ENCODE measurements at places on chromosomes 11 and 22.
A peak's percentile ranks its signal among the peaks of the same experiment; 100 is the strongest.

GRCh38 chr22:30909306-30909705 is 59.3 kb downstream of the MORC2 start:
- no peak for DNase-seq

DNA sequence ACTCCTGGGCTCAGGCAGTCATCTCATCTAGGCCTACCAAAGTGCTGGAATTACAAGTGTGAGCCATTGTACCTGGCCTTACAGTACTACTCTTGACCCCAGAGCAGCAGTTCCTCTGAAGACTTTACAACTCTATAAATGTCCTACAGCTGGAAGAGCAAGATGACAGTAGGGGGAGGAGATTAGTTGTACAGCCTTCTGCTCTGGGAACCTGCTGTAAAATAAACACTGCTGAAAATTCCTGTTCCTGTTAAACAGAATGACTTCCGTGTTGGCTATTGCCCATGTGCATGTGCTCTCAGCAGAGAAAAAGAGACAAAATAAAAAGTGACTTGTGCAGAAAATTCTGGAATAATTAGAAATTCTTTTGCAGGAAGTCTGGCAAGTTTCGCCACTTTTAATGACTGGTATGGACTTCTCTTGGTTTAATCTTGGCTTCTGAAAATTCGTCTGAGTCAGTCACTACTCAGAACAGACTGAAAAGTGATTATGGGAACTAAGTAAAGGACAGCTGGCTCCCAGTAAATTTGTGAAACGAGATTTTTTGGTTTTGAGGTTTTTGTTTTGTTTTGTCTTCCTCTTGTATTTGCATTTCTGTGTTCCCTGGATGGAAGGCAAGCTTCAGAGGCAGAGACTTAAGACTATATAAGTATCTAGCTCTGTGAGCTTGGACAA is 955.7 kb downstream of the DLG2 start:
- DNase-seq: no peak

- DNase-seq: no peak
Measured at GRCh38 chr11:100920593-100920992, 209.0 kb downstream of the PGR start.

DNA sequence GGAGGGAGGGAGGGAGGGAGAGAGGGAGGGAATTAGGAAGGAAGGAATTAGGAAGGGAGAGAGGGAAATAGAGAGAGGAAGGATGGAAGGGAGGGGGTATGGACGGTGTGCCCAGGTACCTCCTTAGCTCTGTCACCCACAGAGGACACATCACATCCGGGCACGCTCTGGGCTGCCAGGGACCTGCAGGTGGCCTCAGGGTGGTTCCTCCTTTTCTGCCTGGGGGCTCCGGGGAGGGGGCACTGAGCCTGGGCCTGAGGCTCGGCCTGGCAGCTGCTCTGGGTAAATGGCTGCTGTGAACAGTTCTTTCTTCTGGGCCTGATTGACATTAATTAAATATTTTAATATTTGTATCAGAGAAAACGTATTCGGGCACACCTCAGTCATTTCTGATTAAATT is 733.5 kb downstream of the BRD1 start:
- no peak for DNase-seq

DNA sequence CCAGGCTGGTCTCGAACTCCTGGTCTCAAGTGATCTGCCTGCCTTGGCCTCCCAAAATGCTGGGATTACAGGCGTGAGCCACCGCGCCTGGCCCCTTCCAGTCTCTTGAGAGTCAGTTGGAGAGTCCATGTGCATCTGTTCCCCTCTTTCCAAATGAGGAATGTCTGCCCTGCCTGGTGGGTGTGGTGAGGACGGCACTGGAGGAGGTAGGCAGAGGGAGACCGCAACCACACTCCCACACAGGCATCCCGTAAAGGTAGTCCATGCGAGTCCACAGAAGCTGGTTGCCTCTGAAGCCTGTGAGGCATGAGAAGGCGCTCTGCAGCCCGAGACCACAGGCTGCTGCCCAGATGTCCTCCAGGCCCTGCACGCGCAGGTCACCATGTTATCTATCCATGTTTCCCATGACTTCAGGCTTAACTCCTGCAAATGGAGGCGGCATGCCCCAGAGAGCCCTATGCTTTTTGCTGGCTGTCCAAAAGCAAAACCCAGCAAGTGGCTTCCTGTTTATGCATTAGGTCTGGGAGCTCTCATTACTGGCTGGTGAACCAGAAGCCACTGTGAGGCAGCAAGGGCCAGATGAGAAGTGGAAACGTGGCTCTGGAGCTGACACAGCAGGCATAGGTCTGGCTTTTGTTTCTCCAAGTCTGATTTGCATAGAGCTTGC is 43.4 kb downstream of the GRIK4 start:
- DNase-seq: no peak

DNA sequence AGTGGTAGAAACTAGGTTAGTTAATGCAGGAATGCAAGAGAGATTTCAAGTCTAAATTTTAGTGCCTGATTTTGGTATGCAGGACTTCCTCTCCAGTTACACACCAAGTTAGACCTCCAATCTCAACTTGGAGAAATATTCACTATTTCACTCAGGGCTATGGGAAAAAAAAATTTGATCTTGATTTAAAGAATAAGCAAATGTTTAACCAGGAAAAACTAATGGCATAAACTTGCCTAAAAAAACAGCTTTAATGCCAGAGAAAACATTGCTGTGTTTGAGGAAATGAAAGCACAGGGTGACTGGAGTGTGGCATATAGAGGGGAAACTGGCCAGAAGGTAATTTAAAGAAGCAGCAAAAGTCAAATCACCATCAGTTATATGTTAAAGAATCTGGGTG is 575.4 kb upstream of the LRRC4C start:
- DNase-seq: no peak

DNA sequence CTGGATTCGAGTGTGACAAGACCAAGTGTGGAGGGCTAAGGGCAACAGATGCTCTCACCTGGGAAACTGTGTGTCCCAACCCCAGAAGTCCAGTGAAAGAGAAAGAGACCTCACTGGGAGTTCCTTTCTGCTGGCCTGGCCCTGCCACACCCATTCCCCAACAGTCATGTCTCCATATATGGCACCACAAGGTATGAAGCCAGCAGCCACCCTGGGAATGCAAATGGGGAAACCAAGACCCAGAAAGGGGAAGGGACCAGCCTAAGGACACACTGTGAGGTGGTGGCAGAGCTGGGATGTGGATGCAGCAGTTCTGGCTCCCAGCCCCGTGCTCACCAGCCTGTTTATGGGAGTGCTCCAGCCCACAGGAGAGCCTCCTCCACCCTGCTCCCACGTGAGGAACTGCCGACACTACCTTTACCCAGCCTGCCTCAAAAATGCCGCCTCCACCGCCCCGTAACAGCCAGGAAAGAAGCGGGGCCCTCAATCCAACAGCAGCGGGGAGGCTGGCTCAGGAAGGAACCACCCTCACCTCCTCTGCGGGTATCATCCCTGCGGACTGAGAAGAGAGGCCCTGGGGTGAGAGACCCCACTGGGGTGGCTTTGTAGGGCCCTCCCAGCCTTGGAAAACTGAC is 12.6 kb downstream of the LMO1 start:
- no peak for DNase-seq

- no peak for DNase-seq
Measured at GRCh38 chr11:12600829-12601228, 73.4 kb upstream of the TEAD1 start.

DNA sequence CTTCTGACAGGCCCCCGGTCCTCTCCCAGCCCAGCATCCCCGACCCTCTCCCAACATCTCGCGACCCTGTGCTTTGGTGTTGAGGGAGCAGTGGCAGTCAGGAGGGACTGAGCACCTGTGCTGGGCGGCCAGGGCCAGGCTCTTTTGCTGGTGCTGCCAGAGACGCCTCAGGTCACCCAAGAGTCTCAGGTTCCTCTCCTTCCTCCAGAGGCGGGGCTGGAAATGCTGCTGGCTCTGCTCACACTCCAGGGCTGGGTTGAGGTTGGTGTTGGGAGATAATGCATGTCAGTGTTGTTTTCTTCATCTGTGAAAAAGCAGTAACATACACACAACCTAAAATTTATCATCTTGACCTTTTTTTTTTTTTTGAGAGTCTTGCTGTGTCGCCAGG is 1.2 kb upstream of the IGLL1 start:
- DNase-seq: no peak

- no peak for DNase-seq
Measured at GRCh38 chr22:48888466-48889208, 939.0 kb downstream of the BRD1 start.

GRCh38 chr22:46213052-46213451 is 37.0 kb downstream of the CDPF1 start:
- DNase-seq: no peak

DNA sequence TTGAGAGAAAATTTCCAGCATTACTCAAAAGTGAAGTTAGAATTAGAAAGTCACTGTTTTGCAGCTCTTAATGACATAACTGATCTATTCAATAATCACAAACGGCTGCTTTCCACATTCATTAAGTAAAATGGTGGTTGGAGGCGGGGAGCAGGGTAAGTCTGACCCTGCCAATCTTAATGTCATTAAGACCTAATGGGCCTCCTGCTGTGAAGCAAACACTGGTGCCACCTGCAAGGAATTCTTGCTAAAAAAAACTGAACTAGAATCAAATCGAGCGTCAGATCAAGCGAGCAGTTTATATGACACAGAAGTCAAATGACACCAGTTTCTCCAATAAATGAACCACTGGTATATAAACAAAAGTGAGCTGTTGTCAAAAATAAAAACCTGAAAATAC is 351.5 kb downstream of the BRD1 start:
- DNase-seq: no peak

- DNase-seq: no peak
Measured at GRCh38 chr11:16861862-16862261, 123.4 kb downstream of the C11orf58 start.

DNA sequence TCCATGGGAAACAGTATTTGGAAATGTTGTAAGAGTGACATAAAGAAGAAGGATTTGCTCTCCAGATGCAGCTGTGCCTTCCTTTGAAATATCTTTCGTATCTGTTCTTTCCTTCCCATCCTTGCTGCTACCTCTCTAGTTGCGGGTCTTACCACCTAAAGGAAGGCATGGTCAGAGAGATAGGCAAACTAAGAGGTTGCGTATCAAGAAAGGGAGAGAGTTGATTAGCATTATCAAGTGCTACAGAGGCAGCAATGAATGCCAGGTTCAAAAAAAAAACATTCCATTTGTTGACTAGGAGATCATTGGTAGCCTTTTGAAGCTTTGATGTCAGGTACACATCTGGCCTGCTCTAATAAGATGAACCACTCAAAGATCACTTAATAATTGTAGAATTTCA is 4.6 kb downstream of the GTPBP1 start:
- DNase-seq: no peak

GRCh38 chr11:48114740-48115139 is 101.9 kb upstream of the OR4B1 start:
- no peak for DNase-seq

DNA sequence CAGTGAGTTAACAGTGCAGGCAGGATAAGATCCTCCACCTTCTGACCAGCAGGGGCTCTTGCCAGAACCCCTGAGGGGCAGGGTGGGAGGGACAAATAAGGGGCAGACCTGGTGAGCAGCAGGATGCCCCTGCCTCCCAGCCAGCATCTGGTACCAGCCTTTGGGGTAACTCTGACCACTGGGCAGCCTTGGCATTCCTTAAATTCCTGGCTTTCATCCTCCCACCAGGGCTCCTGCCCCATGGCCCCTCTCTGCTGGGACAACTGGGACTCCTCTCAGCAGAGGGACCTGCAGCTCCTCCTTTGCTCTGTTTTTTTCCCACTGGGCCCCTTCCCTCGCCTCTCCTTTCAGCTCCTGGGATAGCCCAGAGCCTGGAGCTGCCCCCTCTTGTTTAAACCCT is 98.0 kb upstream of the CD82 start:
- DNase-seq: no peak

- DNase-seq: peak; percentile 20
Measured at GRCh38 chr11:34154059-34154875, 48.8 kb downstream of the NAT10 start.

DNA sequence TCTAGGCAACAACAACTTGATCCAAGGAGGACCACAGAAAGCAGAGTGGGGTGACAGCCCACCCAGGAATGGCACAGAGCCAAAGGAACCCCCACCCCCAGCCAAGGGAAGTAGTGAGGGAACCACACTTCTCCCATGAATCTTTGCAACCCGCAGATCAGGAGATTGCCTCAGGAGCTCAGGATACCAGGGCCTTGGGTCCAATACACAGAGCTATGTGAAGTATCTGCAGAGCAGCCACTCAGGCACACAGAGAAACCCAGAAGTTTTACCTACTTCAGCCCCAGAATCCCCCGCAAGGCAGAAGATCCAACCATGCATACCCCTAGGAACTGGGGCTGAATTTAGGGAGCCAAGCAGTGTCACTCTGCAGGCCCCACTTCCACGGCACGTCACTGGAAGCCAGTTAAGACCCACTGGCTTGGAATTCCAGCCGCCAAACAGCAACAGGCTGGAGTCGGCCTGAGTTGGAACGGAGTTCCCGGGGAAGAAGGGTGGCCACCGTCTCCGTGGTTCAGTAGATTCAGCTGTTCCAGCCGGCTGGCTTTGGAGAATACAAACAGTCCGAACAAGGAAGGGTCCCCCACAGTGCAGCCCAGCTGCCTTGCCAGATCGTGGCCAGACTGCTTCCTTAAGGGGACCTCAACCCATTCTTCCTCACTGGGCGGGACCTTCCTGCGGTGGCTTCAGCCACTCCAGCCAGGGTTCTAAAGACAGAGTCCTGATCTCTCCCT is 174.1 kb downstream of the TTC28 start:
- DNase-seq: no peak

- DNase-seq: no peak
Measured at GRCh38 chr22:42317691-42318547, 47.5 kb upstream of the TCF20 start.

DNA sequence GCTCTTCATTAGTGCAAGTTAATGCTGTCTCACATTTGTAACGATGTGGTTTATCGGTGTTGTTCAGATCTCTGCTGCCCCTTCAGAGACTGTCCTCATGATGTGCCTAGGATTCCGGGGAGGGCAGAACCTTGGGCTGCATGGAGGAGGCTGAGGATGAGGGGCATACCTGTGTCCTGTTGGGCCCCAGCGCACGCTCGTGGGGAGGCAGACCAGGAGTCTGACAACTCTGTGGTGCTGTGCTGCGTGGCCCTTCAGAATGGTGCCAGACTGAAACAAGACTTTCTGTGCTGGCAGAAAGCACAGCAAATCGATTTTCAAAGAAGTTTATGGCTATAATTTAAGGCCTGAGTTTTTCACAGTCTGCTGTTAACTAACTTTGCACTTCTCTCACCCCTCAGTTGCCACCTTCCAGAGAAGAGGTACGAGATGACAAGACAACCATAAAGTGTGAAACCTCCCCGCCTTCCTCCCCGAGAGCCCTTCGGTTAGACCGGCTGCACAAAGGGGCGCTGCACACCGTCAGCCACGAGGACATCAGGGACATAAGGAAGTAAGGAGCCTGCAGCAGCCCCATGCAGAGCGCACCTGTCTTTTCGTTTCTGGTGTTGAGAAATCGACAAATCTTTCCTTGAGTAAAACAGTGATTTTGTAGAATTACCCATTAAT is 44.3 kb upstream of the CTTN start:
- peak; percentile 13 for DNase-seq

DNA sequence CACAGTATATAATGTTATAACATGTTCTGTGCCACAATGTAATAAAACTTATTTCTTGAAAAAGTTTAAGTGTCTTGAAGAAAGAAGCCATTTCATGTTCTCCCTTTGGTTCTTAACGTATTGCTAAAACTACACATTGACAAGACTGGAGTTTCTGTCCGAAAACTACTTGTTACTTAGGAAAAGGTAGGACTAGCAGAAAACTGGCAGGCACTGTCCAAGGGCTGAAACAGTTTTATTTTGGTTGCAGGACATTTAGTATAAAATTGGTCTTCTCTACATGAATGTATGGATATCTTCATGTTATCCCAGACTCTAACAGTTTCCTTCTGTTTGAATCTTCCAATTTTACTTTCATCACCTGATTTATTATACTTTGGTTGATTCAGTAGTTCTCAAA is 1027.1 kb downstream of the LRRC4C start:
- no peak for DNase-seq

Measured in CD4-positive, alpha-beta T cell treated with Interleukin-1 beta for 1 hour (primary cell).